ENCODE measurements at places on chromosomes 16 and 17. TPM values are rescaled to one million over a fixed set of nuclear protein-coding genes. Genes with fewer than 3 reads are reported as not detected.

CLEC19A gene
- total RNA-seq: not detected

MT1G gene
- total RNA-seq: not detected

CCL16 gene
- not detected for total RNA-seq

SMG6 gene
- total RNA-seq: 36.6 TPM

KRT31 gene
- not detected for total RNA-seq

ZC3H18 gene
- total RNA-seq: 31.0 TPM

TNFSF13 gene
- 1.5 TPM for total RNA-seq

SDK2 gene
- total RNA-seq: 1.4 TPM

PLEKHH3 gene
- 12.2 TPM for total RNA-seq

ZNF423 gene
- 1.8 TPM for total RNA-seq

RPL19 gene
- 2,282 TPM for total RNA-seq

CPHXL2 gene
- total RNA-seq: not detected

DNA sequence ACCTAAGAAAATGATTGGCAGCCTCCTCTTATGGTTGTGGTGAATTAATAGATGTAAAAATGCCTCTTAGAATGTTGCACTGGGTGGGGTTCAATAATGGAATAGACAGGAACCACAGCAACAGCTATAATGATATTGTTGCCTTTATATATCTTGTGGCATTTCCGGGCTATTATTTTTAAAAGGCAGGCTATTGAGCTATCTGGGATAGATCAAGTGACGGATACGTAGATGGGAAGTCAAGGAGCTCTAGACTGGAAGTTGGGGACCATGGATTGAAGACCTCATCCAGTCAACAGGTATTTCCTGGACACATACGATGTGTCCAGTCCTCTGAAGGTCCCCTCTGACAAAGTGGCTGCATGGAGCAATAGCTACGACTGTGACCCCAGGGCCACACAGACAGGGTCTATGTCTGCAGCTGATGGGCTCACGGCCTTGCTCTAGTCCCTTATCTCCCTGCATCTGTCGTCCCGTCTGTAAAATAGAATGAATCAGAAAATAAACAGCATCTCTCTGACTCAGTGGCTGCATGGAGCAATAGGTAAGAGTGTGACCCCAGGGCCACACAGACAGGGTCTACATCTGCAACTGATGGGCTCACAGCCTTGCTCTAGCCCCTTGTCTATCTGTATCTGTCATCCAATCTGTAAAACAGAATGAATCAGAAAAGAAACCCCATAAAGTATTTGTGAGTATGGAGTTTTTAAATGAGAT is 117.7 kb upstream of the FOXF1 start:
- DNase-seq: no peak

- no peak for DNase-seq
Measured at GRCh38 chr16:61544165-61544564, 492.1 kb downstream of the CDH8 start.

DNA sequence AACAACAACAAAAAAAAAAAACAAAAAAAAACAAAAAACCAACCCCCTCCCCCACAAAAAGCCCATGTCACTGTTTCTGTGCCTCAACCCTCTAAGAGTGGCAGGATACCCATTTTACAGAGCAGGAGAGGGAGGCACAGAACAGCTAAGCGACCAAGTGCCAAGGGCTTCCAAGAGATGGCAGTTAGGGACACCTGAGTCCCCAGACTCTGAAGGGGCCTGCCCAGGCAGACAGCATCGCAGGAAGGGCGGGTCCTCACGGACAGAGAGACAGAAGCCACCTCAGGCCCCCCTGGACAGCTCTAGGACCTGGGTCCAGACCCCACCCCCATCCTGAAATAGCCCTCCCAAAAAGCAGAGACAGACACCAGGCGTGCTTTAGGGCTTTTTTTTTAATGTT is 21.6 kb upstream of the CPSF4L start:
- DNase-seq: no peak

DNA sequence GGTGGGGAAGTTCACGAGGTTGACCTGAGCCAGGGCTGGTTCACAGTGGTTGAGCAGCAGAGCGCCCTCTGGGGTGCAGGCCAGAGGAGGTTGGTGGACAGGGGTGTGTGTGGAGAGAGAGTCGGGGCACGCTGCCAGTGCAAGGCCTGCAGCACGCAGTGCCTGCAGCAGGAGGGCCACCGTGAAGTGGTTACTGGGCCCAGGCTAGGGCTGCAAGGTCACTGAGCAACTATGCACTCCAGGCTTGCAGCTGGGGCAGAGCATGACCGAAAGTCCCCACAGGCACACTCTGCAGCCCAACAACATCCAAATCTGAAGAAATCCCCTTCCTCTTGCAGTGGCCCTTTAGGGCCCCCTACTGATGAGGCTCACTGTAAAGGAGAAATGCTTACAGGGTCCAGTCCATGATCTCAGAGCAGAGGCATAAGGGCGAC is 89.1 kb upstream of the NOL11 start:
- no peak for DNase-seq

GRCh38 chr17:69820876-69821473 is 254.1 kb upstream of the KCNJ16 start:
- DNase-seq: no peak

DNA sequence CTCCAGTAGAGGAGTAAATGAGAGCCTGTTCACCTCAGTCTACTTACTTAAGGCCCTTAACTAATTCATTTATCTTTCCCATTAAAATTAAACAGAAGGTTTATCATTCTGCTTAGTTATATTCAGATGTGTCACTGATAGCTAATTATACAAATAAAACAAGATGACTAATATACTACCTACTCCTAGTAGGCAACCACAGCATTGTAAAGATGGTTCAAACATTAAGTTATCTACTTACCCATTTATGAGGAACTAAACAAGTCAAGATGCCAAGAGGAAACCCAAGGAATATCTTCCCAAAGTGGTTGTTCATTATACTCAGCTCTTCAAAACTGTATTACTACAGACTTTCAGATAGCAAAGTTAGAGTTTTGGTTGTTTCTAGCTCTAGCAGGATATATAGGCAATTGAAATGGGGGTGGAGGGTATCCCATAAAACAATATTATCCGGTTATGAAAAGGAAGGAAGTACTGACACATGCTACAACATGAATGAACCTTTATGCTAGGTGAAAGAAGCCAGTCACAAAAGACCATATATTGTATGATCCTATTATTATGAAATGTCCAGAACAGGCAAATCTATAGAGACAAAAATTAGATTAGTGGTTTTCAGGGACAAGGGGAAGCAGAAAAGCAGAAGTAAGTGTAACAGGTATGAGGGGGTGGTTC is 56.5 kb downstream of the SPAG9 start:
- DNase-seq: no peak

- no peak for DNase-seq
Measured at GRCh38 chr16:77788181-77789084, at the start of gene VAT1L. Gene VAT1L (plus strand): TSS chr16:77788564. CDS start chr16:77788683, 119 bp downstream.

DNA sequence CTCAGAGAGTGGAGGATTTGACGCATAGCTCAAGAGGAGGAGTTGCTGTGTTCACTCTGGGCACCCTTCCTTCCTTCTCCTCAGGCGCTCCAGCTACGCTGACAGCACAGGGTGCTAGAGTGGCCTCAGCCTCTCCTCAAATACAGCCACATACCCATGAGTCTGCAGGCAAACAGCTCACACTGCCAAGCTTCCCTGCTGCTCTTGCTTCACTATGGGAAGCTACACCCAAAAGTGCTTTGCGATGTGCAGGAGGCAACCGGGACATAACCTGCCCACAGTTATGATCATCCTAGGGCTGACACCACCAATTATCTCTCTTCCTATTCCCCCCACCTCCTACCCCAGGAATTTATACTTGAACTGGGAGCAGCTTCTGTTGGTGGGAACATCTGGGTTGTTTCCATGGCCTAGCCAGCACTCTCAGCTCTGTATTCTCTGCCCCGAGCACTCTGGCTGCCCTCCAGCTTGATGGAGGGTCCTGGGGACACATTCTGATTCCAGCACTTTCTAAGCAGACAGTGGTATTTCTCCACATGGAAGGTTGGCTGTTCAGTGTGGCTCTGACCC is 40.3 kb upstream of the SREBF1 start:
- DNase-seq: no peak

DNA sequence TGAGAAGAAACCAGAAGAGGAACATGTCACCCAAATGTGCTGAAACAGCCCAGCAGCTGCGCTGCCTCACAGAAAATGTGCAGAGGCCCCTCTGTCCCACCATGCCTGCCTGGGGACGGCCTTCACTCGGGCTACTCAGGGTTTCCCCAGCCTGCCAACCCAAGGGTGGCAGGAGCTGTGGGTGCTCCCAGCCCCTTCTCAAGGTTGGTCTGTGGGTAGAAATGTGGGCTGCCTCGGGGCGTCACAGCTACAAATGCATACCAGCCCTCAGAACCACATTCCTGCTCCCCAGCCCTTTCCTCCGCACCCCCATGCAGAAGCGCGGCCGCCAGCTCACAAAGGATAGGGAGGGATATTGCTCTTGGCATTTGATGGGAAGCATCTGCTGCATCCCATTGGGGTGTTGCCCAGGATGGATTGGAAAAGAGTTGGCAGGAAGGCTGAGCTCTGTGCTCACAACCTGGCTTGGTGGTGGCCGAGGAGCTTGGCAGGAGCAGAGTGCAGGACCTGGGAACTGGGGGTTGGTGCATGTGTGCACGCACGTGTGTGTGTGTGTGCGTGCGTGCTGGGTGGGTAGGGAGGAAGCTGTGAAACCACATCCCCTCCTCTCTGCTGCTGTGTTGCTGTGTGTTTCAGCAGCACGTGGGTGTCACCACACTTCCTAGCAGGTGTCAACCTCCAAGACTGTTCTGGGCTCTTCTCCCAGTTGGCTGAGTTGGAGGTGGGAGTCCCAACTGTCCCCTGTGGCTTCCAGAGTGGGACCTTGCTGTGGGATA is 304.4 kb downstream of the SEC14L1 start:
- no peak for DNase-seq

- DNase-seq: no peak
Measured at GRCh38 chr16:21053590-21053989, 97.1 kb downstream of the DNAH3 start.

DNA sequence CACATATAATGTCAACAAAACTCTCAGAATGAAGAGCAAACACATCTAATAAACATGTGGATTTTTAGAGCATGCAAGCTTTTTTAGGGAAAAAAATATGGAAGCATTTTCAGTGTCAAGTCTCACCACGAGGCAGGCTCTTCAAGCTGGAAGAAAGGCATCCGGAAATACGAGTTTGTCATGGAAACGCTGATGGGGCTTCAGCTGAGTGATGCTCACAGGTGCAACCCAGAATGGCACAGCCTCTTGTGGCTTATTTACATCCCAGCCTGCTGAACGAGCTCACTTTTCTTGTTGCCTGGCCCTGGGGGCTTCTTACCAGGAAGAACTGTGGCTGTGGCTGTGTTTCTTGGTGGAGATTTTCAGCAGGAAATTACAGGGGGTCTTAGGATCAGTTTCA is 24.1 kb upstream of the DYNLL2 start:
- no peak for DNase-seq

GRCh38 chr17:36667922-36668321 is 66.5 kb downstream of the MRM1 start:
- no peak for DNase-seq

- no peak for DNase-seq
Measured at GRCh38 chr17:1643293-1643998, 2.1 kb downstream of the SCARF1 start.

- DNase-seq: no peak
Measured at GRCh38 chr17:1766382-1767135, 4.7 kb downstream of the SERPINF1 start.

- DNase-seq: no peak
Measured at GRCh38 chr17:78358538-78359320, 1.1 kb downstream of the SOCS3 start.

GRCh38 chr17:21172846-21173245 is 41.1 kb downstream of the TMEM11 start:
- DNase-seq: no peak

DNA sequence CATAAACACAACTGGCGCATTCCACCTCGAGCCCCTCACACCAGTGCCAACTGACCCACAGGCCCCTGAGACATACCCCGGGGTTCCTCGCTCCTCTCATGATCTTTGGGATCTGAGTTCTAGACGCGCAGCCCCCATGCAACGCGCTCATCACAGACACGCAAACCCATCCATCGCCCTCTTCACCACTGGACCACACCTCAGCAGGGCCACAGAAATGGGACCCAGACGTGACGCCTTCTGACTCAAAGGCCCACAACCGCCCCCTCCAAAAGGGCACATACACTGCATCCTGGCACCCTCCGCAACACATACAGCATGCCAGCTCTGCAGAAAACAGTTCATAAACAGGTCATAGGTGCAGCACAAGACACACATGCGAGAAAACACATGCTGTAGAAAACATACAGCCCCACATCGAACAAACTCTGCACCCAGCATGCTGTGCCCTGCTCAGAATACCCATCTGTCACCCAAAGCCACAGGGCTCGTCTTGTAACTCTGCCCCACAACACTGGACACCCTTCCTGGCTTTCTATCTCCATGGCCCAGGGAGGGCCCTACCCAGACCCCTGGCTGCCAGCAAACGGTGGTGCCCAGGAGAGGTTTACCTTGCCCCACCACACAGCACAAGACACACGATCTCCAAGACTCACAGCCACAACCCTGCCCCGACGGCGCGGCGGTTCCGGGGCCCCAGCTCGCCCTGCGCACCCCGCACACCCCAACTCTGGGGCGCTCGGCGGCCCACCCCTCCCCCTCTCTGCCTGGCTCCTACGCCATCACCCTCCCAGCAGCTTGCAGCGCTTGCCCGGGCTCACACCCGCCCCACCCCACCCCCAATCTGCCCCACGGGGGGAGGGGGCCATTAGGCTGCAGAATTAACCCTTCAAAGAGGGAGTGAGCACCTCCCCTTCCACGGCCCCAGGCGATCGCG is 887 bp downstream of the ZBTB4 start:
- DNase-seq: no peak

DNA sequence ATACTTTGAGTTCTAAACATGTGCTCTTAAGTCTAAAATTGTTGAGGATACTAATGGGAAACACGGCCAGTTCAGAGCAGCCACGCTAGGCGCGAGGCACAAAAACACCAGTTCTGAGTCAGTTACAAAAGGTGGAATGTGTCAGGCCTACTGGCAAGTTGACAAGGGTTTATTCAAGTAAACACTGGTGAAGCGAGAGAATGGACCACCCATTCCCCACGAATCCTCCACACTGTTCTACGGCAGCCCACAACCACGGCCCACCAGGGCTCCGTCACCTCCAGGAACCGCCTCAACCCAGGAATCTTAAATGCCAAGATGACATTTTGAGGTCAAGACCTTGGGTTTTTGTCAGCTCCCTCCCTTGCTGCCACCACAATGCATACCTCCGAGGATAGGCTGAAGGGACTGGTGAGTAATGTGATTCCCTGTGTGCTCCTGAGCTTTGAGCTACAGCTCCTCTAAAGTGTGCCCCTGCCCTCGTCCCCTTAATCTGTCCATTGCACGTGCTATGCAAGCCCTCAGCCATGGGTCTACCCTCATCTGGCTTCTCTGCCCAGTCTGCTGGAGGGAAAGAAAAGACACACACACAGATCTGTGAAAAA is 28.5 kb upstream of the TRAP1 start:
- DNase-seq: no peak
